ENCODE measurements at places on chromosomes 6 and 20. TPM values are rescaled to one million over a fixed set of nuclear protein-coding genes. Genes with fewer than 3 reads are reported as not detected.

Gene XKR7
- 0.34 TPM for total RNA-seq

- no peak for DNase-seq
Observed at GRCh38 chr6:89379281-89379680, 26.8 kb upstream of the UBE2J1 start.

GRCh38 chr6:149129371-149130077 is 188.0 kb upstream of the TAB2 start:
- DNase-seq, result peak; percentile 75

DNA sequence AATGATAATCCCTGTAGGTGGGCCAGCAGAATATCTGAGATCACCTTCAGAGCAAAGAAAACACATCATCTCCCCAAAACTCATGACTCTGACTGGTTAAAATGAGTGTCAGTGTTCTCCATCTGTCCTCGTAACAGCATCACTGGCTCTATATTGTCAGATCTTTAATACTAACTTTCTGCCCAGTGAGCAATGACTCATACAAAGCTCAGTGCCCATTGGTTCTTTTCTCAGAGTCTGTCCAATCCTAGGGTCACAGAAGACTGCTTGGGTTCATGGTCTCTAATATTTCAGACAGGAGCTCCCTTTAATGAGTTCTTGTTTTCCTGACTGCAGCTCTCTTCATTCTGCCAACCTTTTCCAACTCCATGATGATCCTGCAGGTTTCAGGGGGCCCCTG is 36.4 kb downstream of the HLA-DPB1 start:
- peak; percentile 21 for DNase-seq

Gene ZC2HC1B
- not detected for total RNA-seq

DNA sequence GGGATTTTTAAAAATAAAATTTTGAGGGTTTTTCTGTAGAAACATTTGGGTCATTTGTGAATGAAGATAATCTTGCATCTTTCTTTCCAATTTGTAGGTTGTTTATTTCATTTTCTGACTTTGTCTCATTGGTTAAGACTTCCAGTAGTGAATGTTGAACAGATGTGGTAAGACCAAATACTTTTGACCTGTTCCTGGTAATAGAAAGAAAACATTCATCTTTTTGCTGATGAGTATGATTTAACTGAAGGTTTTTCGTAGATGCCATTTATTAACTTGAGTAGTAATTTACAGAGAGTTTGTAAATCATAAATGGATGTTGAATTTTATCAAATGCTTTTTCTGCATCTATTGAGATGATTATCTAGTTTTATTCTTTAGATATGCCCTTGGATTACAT is 416.1 kb upstream of the CITED2 start:
- DNase-seq, result no peak

GRCh38 chr6:149211046-149211571 is 106.4 kb upstream of the TAB2 start:
- no peak for DNase-seq

Gene AVP
- total RNA-seq, result not detected

Gene TMEM151B
- total RNA-seq, result 0.21 TPM

DNA sequence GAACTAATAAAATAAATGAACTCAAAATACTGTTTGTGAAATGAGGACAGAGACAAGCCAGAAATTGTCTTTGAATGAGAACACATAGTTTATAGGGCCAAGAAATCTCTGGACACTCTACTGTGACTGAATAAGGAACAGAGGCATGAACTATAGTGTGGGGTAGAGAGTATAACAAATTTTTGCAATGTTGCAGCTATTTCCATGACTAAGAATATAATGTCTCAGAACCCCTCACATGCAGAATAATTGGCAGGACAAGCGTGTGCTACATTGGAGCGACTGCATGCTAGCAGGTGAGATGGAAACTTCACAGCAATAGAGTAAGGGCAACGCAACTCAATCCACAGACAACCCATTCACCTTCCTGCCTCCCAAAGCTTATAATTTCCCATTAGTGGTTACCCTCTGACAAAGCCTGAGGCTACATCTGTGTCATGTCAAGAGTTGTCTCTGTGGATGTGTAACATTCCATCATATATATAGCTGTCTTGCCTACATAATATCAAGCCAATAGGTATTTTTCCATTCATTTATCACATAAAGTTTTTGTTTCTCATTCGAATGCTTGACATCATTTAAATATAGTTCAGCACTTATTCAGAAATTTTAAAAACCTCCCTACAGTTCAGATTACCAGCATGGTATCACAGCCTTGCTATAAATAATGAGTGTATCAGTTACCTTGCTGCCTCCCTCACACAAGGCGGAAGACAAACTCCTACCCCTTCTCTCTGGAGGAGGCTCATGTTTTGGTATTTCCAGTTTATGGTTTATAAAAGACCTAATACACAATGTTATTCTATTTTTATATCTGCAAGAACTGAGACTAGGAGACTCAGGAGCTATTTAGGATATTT is 47.9 kb upstream of the ECHDC1 start:
- no peak for DNase-seq

DNA sequence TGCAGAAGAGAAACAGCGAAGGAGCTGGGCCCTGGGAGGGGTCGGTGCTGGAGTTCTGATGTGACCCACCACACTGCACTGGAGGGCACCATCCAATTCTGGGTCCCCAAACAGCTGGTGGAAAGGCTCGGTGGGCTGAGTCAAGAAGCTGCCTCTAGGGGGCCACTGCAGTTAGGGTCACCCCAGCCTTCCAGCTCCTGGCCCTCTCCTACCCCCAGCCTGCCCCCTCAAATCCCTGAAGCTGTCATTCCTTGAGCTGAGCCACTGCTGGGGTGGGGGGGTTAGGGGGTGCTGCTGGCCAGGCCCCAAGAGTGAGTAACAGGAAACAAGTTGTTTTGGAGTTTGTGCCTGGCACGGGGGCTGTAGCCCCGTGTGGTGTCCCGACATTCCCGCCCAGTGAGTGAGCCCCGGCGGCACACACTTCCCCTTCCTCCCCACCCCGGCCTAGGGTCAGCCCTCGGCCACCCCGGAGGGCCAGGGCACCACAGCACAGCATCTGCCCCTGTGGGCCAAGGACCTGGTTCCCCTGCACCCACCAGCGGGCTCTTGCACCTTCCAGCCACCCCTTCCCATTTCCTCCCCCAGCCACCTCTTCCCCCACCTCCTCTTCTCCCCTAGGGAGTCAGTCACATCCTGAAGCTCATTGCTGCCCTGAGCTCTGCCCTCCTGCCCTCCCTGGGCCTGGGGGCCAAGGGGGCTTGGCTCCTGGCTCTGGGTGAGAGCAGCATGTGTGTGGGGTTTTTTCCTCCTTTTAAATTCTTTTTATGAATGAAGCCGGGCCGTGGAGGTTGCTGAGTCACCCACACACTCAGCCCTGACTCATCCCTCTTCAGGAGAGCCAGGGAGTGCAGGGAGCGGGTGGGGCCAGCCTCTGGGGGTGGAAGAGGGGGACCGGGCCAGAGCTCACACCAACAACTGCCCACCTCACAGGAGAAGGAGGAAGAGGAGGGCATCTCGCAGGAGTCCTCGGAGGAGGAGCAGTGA is 4.6 kb downstream of the SMIM29 start:
- DNase-seq, result peak; percentile 79

DNA sequence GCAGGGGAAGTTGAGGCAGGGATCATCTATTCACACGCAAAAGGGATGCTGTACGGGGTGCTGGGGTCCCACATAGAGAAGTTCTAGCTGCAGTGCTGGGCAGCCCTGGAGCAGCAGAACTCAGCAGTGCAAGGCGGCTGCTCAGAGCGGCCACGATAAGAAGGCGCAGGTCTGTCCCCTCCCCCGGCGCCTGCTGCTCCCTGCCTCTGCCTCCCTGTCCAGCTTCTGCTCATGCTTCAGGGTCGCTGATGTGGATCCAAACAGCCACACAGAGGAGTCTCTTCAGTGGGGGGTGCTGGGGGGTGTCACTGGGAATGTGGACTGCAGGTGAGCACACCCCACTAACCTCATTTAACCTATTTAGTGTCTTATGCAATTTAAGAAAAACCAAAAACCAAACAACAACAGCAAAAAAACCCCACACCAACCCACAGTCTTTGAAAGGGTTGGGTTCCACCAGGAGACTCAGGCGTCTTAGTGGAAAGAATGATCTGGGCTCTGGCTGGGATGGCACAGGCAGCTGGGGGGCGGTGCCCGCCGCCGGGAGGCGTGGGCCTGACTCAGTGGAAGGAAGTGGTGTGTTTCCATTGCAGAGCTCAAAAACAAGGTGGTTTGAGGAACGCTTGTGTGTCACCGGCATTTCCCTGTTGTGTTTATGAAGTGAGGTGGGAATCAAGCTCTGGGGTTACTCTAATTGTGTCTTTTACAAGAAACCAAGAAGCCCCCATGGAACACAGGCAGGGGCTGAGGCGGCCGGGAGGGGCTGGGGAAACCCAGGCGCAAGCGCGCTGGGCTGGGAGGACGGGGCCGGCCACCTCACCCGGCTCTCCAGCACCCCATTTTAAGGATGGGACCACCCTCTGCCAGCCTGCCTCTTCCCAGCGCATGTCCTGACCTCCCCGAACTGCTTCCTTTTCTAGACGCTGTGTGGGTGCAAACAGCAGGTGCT is 55.1 kb downstream of the IRF4 start:
- DNase-seq, result no peak

DNA sequence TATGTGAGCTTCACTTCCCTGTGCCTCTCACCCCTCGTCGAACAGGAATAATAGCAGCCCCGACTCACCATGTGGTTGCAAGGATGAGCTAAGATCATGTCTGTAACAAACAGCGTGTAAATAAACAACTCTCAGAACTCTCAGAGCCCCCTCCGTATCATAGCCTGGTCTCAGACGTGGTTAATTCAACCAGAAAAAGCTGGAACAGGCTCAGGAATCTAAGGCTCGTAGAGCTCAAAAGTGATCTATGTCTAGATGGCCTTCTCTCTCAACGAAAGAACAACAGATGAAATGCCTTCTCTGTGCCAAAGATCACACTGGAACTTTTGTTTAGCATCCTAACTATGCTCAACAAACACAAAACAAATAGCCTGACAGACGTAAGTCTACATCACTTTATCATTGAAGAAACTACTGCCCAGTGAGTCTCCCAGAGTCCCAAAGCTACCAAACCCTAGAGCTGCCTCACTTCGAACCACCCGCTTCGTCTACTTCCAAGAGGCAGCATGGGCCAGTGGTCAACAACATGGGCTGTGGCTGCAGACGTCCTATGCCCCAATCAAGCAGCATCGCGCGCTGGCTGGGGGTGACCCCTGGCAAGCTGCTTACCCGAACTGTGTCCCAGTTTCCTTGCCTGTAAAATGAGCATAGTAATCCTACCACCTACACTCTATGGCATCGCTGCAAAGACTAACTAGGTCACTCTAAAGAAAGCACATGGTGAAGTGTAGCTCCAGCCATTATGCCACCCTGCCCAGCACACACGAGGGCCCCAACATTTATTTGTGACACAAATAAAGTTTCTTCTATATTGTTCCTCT is 35.1 kb downstream of the NFATC2 start:
- DNase-seq, result no peak

GRCh38 chr6:5205877-5206850 is 54.6 kb downstream of the LYRM4 start:
- DNase-seq, result peak; percentile 49

Gene PLEKHG1
- 52.9 TPM for total RNA-seq

DNA sequence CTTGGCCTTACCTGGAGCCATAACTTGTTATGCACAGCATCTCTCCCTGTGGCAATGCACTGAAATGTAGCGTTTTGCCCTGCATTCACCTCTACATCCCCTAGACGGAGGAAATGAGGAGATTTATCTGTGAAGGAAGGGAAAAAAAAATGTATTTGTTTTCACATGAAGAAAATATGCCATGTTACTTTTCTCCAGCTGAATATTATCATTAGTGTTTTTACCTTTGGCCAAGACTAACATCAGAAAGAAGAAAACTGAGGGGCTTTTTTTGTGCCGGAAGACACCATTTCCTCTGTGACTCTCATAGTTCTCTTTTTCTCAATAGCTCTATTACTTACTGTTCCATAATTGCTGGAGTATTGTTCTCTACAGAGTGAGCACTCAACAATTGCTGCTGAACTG is 280.4 kb downstream of the PTPRK start:
- DNase-seq, result no peak

GRCh38 chr6:55957961-55958422 is 82.6 kb upstream of the BMP5 start:
- no peak for DNase-seq

Gene TMEM200A
- total RNA-seq, result 17.1 TPM

DNA sequence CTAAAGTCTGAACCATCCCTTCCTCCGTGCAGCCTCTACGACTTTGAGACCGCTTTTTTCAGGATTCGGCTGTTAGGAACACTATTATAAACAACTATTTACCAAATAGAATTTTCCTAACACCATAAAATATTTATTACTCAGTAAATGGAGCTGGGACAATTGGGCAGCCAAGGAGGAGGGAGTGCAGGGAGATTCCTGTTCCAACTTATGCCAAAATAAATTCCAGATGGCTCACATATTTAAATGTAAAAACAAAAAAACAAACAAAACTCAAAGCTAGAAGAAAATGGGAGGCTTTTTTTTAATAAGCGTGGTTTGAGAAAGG is 48.1 kb downstream of the TCP11 start:
- no peak for DNase-seq

Gene PDYN
- total RNA-seq, result not detected

Gene COX4I2
- not detected for total RNA-seq

- no peak for DNase-seq
Observed at GRCh38 chr6:127459231-127459641, at the start of gene KIAA0408. Gene KIAA0408 (minus strand): TSS chr6:127459389. CDS start chr6:127453981, 5,408 bp downstream.

Gene PNPLA1
- not detected for total RNA-seq

Gene ADIG
- not detected for total RNA-seq

DNA sequence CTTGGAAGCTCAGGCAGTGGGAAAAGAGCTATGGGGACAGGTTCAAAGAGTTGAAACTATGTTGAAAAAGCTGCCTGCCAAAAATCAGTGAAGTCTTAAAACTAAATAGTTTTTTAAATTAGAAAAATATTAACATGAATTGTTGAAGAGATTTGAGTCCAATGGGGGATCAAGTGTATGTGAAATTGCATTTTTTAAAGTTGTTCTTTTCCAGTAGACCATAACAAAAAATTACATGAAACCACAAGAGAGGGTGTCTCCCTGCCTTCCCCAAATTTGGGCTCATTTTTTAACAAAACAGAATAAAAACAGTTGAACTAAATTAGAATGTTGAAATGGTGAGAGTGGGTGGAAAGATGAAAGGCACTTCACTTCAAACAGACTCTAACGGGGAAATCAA is 31.5 kb upstream of the COL10A1 start:
- DNase-seq, result no peak

GRCh38 chr20:52270696-52271095 is 79.1 kb upstream of the ZFP64 start:
- no peak for DNase-seq

- no peak for DNase-seq
Observed at GRCh38 chr6:130203370-130203769, 19.4 kb downstream of the SAMD3 start.

DNA sequence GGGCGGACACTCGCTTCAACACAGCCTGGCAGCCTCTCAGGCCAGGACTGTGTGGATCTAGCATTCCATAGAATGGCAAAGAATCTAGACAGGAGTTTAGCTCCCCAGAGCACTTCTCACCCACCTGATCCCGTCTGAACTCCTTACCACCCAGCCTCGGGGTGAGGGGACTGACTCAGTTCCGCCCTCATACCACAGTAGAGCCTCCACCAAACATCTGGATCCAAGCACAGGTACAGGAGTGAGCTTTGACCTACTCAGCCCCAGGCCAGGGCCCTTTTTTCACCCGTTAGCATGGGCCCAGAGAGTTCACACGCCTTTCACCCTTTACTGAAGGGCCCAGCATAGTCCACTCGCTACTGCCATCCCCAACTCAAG is 715 bp downstream of the PSMF1 start:
- DNase-seq, result no peak

GRCh38 chr6:134821928-134822864 is 127.7 kb downstream of the ALDH8A1 start:
- DNase-seq, result no peak

GRCh38 chr6:150254770-150255169 is 111.9 kb downstream of the PPP1R14C start:
- no peak for DNase-seq

Gene KHDC1L
- total RNA-seq, result not detected

All from kidney epithelial cell (primary cell).